ENCODE measurements at places on chromosomes 2 and 18.

DNA sequence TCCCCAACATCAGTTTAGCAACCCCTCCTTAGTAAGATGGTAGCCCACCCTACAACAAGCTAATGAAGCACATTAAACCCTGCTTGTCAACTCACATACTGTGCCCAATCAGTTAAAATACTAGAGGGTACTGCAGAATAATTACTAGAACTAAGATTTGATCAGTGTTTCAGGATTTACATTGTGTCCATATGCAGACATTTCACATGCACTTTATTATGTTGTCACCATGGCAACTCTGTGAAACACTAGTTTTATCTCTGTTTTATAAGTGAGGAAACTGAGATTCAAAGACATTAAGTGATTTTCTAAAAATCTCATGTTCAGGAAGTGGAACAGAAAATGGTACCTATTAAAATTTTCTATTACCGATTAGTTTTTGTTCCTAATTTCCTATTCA, 61.7 kb downstream of the CYBRD1 start:
- DNase-seq, result no peak

DNA sequence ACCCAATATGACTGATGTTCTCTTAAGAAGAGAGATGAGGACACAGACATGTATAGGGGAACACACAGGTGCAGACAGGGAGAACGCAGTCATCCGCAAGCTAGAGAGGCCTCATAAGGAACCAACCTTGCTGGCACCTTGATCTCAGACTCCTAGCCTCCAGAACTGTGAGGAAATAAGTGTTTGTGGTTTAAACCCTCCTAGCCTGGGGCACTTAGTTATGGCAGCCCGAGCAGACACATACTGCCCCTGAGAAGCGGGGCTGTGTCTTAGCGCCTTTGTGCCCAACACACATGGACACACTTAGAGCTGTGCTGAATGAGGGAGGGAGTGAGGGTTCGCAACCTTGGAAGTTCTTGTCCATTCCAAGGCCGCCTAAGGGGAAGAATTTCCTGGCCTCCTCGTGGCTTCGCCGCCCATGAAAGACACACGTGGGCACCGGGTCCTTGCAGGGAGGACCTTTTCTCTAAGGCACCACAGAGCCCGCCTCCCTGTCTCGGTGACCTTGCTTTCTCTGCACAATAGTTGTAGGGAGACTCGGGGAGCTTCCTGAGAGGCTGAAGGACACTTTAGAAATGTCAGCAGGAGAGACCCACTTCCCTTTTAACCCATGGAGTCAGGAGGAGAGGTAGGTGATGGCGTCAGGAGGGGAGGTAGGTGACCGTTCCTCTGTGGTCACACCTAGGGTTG, 224.5 kb upstream of the HDAC4 start:
- no peak for DNase-seq

- no peak for DNase-seq
Observed at GRCh38 chr2:19753818-19754217, 148.0 kb downstream of the TTC32 start.

- no peak for DNase-seq
Observed at GRCh38 chr18:12255626-12256026, 1.5 kb downstream of the CIDEA start.

- DNase-seq, result no peak
Observed at GRCh38 chr2:230505162-230505561, 89.2 kb downstream of the SP100 start.

DNA sequence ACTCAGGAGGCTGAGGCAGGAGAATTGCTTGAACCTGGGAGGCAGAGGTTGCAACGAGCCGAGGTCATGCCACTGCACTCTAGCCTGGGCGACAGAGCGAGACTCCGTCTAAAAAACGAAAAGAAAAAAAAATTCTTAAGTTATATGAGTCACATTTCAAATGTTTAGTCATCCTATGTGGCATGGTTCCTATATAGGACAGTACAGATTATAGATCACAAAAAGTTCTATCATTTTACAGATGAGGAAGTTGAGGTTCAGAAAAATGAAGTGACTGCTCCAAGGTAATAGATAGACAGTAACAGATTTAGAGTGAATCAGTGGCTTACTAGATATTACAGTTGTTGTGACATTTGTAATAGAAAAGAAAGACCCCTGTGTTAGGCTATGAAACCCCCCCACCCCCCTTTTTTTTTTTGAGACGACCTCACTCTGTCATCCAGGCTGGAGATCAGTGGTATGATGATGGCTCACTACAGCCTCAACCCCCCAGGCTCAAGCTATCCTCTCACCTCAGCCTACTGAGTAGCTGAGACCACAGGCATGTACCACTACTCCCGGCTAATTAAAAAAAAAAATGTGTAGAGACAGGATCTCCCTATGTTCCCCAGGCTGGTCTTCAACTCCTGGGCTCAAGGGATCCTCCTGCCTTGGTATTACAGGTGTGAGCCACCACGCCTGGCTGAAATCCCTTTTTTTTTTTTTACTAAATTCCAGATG, 22.7 kb downstream of the PTPN4 start:
- no peak for DNase-seq

GRCh38 chr2:239948100-239948881, 76.9 kb downstream of the NDUFA10 start:
- no peak for DNase-seq

GRCh38 chr2:119004602-119005001, 62.6 kb downstream of the MARCO start:
- DNase-seq, result no peak

GRCh38 chr2:96074156-96074555, 39.4 kb upstream of the GPAT2 start:
- DNase-seq, result no peak

DNA sequence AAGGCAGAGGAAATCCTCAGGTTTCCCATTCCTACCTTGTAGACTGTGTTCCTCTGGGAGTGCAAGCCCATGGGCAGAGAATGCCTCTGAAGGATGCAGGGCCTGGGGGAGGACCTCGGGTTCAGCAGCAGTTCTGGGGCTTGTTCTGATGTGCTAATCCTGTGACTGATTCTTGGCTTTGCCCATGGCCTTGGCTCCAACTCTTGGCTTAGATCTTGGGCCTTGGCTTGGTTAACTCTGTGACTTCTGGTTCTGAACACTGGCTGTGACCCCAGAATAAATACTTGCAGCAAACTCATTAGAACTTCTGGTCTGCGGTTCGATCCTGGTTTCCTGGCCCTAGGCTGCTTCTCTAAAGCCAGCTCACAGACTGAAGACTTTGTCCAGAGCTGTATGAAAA, 366.9 kb upstream of the ZEB2 start:
- DNase-seq, result no peak

DNA sequence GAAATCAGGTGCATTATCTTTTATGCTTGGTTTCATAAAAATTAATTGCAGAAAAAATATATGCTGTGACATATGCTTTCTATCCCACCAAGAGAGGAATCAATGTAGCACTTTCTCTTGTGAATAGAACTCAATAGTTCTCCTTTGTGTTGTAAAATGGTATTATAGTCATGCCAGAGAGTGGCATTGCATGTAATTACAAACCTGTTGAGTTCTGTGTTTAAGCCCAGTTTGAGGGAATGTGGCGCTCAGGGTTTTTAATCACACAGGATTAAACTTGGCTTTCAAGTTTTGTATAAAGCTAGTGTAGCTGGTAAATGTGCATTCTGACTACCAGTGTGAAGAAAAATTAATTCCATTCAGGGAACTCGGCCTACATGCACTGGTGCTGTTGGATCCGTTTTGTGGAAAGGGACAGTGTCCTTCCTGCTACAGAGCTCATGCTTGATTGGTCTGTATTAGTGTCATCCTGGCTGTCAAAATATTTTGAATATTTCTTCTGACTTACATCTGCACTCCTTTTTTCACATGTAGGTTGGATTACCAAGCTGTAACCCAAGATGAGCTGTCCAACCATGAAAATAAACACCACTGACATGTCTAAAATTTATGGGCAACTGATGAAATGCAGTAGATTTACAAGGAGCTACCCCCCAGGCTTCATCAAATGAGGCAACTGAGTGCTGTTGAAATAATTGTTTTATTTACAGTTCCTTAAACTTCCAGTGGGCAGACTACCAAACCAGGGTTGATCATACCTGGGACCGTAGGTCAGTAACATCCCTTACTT, 80.3 kb downstream of the SLC4A3 start:
- DNase-seq, result no peak

GRCh38 chr18:60929966-60930365, 403.3 kb upstream of the CDH20 start:
- DNase-seq, result no peak

DNA sequence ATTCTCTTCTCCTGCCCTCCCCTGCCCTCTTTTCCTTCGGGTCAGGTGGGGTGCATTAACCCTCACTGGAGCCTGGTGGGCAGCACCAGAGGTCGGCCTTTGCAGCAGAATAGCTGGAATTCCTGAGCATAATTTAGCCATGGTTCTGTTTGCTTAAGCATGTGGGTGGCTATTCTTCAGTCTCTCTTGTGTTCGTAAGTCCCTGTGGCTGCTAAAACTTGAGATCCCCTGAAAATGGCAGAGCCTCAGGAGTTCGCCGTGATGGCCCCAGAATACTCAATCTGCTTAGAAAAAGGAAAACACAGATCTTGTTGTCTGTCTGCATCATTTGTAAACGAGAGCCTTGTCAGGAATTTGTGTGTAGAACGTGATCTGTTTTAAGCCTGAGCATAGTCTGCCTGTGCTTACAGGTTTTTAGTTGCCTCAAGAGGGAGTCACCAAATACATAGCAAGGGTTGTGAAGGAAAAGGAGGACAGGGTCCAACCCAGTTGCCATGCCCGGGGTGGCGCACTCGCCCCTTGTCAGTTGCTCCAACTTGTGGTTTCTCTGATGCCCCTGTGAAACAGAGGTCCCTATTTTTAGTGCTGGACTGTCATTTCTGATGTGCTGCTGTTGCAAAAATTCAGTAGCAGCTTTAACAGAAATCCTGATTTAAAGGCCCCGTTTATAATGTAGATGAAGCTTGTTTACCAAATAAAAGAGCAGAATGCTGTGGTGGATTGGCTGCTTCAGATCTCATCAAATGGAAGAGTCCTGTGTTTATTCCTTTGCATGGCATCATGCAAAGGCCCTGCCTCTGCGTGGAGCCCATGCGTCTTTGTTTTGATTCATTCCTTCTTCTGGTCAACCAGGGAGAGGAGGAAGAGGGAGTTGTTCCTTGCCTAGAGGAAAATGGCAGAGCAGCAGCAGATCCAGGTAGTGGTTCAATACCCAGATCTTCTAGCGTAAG, 74.8 kb downstream of the WDSUB1 start:
- DNase-seq, result no peak

DNA sequence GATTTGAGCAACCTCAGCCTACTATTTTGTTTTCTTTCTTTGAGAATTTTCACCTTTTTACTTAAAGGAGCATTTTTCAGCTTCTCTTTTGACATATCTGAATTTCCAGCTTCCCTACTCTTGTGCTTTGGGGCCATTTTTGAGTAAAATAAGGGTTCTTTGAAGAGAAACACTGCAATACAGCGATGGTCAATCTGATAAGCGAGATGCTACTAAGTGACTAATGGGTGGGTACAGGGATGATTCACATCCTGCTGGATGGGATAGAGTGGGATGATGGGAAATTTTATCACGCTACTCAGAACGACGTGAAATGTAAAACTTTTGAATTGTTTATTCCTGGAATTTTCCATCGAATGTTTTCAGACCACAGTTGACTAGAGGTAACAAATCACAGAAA, 211.5 kb downstream of the TMEM247 start:
- DNase-seq, result no peak

GRCh38 chr2:3405876-3406275, 26.4 kb downstream of the TRAPPC12 start:
- DNase-seq, result no peak

DNA sequence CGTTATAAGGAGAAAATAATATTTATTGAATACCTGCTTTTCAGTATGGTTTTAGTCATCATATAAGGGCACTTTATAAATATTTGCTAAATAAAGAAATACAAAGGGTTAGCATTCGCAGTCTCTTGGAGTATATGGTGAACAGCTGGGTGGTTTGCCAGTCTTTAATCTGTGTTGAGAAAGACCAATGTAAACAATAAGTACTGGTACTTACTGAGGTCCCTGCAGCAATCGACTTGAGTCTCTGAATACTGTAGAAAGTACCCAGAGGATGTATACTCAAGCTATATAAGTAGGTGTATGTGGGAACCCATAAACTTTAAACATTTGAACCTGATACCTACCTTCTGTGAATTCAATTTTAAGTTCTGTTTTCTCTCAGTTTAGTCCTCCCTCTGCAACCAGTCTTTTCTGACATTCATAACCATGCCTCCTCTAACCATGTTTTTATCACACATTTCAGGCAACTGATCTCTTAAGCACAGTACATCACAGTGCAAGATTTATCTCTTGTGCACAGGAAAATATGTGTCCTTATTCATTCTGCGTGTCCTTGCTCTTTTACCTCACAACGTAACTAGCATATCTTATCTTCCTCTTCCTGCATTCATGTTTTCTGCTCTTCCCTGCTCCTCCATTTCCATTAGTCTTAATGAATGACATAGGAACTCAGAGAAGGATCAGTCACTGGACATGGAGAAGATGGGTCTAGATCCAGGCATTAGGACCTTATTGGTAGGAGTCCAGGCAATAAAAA, 21.7 kb downstream of the C18orf63 start:
- no peak for DNase-seq

- no peak for DNase-seq
Observed at GRCh38 chr2:178482437-178482836, 2.2 kb downstream of the PLEKHA3 start.

GRCh38 chr18:74914648-74915047, 294.3 kb downstream of the PTGR3 start:
- no peak for DNase-seq

DNA sequence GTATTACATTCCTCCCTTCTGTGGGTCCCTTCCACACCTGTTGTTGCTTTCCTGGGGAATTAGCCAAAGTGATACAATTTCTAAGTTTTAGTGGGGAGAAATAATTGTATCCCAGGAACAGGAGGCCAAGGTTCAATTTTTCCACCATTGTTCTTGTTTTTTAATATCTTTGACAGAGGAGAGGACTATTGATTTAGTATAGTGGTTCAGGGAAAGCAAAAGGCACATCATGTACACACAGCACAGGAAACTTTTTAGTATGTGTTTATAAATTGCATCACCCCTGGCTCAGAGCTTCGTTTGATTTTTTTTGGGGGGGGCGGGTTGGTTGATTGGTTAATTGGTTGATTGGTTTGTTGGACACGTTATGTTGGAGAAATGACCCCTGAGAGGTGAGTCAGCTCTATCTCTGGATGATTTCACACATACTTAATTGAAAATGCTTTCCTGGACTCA, 431.6 kb downstream of the PID1 start:
- DNase-seq, result no peak
